ENCODE measurements at places on chromosomes 16 and 17. TPM values are rescaled to one million over a fixed set of nuclear protein-coding genes. Genes with fewer than 3 reads are reported as not detected.
A peak's percentile ranks its signal among the peaks of the same experiment; 100 is the strongest.

DNA sequence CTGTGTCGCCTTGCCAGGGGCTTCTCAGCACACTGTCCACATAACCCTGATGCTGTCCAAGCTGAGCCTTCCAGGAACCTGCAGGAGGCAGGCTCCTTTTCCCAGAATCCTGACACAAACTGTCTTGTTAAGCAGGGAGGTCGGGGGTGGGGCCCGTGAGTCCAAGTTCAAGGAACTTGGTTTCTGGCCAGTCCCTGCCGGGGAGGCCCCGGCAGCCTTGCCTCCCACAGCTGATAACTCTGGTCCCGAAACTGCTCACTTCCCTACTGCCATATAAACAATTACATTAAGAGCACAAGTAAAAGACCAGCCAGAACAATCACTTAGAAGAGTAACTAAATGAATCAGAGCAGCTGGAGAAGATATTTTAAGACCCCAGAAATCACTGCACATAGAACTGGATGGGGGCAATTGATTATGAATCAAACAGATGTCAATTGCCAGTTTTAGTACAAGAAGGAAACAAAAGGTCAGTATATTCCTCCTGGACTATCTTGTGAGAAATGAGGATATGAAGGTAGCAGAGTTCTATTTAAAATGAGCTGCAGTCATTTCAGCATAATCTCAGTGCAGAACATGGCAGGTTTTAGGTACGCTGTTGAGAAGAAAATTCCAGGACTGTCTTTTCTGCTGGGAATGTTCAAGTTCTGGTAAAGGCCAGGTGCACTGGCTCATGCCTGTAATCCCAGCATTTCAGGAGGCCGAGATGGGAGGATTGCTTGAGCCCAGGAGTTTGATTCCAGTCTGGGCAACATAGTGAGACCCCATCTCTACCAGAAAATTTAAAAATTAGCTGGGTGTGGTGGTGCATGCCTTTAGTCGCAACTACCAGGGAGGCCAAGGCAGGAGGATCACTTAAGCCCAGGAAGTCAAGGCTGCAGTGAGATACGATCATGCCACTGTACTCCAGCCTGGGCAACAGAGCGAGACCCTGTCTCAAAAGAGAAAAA lies 169.8 kb downstream of the PITPNC1 start:
- DNase-seq, result peak; percentile 69

- DNase-seq, result no peak
Observed at GRCh38 chr16:81327447-81328196, 12.9 kb downstream of the GAN start.

Gene PRKCA
- polyA plus RNA-seq, result 46.3 TPM

DNA sequence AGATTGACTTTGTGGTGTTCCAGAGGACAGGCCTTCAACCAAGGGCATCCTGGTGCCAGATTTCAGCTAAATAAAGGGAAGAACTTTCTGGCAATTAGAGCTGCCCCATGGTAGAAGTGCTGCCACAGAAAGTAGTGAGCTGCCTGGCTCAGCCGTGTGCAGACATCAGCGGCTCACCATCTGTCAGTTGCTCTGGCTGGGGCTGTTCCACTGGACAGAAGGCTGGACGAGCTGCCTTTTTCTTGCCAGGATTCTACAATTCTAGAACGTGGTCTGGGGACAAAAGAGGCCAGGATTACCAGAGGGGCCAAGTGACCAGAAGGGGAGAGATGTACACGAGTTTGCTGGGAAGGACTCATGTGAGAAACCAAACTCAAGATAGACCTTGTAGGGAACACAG lies 107.0 kb upstream of the RPL38 start:
- DNase-seq, result no peak

DNA sequence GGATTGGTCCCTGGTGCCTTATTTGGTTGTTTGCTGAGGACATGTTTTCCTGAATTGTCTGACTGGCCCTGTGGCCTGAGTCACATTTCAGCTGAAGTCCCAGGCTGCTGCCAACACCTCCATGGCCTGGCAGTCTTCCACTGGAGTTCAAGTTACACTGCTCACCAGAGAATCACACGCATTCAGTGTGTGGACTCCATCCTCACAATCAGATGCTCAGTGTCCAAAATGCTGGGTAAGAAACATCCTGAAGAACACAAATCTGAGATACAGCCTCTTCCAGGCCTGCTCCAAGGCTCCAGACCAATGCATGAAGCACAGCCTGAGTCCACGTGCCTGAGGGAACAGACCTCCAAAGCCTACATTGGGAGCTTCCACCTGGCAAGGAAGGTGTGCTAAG lies 19.2 kb downstream of the CD300LB start:
- DNase-seq, result peak; percentile 75

DNA sequence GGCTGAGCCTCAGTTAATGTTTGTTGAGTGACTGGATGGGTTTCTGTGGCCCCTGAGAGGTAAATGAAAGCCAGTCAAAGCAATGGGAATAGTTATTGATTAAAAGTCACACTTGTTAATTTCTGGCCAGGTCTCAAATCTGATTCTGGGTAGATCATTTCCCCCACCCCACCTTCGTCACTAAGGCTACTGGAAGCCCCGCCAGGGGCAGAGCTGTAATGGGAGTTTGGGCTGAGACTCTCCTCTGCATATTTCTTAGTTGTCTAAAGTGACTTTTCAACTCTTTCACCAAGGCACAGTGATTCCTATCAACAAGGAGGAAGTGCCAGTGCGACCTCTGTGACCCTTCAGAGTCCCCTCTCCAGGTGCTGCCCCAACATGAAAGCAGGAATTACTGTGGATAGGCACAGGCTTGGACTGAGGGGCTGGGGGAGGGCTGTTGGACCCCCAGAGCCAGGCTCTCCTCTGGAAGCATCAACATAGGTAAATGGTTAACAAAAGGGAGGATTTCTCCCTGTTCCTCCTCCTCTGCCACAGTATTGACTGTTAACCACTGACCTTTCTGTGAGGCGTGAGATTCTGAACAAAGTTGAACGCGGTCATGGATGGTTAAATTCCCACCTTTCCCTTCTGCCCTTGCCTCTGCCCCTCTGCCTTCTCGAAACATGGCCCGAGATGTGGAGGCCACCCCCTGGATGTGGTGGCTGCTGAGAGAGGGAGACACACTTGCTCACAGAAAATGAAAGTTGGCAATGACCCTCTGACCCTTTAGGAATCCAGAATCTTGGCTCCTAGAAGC lies 20.8 kb upstream of the TBX2 start:
- DNase-seq, result no peak

Gene BLMH
- polyA plus RNA-seq, result 26.1 TPM

Data from fibroblast of lung (primary cell).